ENCODE measurements at places on chromosomes 6 and 20.

DNA sequence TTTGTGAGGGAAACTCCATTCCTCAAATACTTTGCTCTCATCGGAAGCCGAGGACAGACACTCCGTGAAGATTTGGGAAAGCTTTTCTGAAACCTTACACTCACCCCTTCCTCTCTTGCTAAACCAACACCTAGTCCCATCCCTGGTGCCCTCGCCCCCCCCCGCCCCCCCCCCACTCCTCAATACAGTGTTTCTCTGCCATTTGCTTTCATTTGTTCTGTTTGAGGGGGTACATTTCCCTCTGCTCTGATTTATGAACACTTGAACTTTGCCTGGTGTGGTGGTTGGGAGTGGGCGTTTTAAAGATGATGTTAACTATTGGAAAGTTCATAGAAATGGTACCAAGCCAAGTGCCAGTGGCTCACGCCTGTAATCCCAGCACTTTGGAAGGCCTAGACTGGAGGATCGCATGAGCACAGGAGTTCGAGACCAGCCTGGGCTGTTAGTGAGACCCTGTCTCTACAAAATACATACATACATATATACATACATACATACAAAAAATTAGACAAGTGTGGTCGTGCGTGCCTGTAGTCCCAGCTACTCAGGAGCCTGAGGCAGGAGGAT lies 1.1 kb downstream of the RAB32 start:
- DNase-seq = no peak

GRCh38 chr6:13351271-13351670 lies 22.9 kb upstream of the TBC1D7 start:
- no peak for DNase-seq

- DNase-seq = no peak
Measured at GRCh38 chr6:15382089-15382488, 136.2 kb downstream of the JARID2 start.

GRCh38 chr6:23091795-23092194 lies 522.4 kb downstream of the HDGFL1 start:
- DNase-seq = no peak

DNA sequence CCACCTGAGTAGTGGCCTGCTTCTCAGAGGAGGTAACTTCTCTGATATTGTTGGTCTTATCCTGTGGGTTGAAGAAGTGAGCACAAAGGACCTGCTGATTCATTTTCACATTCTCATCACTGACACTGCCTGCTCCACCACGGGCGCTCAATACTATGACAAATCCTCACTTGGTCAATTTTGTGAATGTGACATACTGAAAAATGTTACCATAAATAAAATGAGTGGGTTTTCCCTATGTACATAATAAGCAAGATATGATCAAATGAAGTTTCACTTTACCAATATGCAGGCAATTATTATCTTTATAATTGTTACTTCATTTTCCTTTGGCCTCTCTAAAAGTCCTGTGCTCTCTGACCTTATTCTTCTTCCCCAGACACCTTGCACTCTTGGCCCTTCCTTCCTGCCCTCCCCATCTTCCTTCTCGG lies 71.5 kb upstream of the RIPOR2 start:
- DNase-seq = no peak

DNA sequence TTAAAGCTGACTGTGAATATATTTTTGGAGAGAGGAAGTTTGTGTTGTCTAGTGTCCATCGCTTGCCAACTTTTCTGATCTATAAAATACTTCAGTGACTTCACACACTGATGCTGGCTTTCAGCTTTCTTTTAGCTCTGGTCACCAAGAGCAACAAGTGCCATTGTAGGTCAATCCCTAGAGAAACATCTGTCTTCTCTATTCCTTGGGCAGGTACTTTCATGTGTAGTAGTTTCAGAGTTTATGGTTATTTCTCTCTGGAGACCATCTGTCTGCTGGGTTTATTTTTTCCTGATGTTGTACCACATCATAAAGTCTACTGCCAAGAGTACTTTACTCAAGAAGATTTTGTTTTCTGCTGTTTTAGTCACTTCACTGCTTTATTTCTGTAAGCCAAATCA lies 249.9 kb downstream of the KHDC1L start:
- no peak for DNase-seq

- no peak for DNase-seq
Measured at GRCh38 chr6:110328259-110328658, 29.9 kb downstream of the METTL24 start.

- no peak for DNase-seq
Measured at GRCh38 chr6:133407320-133408100, 166.4 kb downstream of the EYA4 start.

DNA sequence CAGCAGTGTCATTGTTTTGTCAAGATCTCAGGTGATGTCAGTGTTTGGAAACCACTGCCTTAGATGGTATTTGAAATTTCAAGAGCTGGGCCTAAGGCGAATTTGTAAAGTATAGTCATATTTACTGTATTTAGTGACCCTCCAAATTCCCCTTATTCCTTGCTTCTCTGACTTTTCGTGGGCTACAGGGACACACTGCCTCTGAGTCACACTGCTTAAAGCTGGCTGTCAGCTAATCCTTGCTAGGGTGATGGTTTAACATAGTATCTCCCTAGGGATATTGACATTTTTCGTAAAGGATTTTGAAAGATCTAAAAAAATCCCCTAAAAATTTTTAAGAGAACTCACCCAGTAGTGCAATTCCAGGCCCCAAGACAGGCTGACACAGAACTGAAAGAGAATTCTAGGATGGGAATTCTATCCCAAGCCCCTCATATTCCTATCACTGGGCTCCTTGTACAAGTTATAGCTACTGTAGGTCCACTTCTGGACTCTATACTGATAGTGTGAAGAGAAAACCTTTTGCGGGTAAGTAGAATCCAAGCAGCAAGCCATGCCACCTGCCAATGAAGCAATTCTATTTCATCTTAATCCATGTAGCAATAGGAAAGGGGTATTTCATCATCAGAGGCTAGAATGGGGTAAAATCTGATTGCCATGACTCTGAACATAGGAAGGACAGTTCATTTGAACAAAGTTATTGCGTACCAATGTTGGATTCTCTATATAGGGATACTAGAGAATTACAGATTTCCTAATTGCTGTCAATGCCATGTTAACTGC lies 4.3 kb downstream of the BMP6 start:
- no peak for DNase-seq

GRCh38 chr6:102026649-102027048 lies 633.1 kb downstream of the GRIK2 start:
- no peak for DNase-seq

DNA sequence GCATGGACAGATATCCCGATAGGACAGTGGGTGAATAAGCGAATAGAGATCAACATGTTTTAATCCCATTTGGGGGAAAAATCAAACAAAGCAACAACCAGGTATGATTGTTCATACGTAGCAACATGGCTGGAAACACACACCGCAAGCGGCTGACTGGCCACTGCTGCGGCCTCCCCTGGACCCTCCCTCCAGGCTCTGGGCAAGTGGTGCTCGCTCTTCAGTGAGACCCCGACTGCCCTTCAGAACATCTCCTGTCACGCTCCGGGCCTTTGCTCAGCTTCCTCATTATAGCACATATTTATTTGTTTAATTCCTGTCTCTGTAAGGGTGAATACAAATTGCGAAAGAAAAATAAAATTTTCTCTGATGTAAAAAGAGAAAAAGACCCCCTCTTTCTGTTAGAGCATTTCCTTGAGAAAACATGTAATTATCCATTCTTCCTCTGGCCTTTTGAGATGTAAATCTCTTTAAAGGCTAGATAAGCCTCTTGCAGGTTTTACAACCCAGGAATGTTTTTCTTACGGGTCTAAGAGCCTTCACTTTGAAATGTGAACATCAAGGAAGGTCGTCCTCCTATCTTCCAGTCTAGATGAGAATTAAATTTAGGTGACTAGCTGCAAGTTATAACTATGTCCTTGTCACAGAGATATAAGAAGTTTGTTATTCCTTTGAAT lies 11.0 kb upstream of the FAM210B start:
- no peak for DNase-seq

GRCh38 chr20:21706261-21707195 lies 1.1 kb downstream of the PAX1 start:
- DNase-seq = no peak

All from stimulated activated CD8-positive, alpha-beta memory T cell treated with anti-CD3 and anti-CD28 coated beads, Interleukin-15, amount 100 ng/mL, for 48 hours (primary cell).